ENCODE measurements at places on chromosomes 7 and 10. TPM values are rescaled to one million over a fixed set of nuclear protein-coding genes. Genes with fewer than 3 reads are reported as not detected.

DNA sequence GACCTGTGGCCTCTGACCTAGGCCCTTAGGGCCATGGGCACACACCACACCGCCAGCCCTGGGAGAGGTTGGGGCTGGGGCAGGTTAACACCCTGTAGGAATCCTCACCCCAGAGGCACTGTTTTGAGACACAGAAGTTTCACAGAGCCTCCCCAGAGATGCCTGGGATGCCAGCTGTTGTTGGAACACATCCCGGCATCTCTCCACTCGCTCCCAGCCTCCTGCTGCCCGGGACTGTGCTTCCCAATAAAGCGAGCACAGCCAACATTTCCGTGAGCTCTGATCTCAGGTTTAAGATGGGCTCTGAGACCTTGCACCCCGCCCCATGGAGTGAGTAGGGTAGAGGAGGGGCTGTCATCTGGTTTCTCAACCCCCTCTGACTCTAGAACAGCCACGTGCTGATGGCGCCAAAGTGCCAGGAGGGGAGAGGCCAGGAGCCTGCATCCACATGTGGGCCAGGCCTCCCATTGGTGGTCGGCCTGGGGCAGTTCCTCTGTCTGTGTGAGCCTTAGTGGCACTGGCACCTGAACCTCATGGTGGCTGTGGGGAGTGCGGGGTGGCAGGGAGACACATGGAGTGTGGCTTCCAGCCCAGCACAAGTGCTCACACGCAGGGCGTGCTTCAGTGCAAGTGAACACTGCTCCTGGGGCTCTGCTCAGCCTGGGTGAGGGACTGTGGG is 54.7 kb downstream of the RASGEF1A start:
- H3K4me3 ChIP-seq, result no peak overlapping the region
- H3K4me1 ChIP-seq, result no peaks in the 10 kb centered on the region
- no peak overlapping the region for H3K27ac ChIP-seq
- DNase-seq, result no peak
- no peaks in the 10 kb centered on the region for H3K27me3 ChIP-seq

DNA sequence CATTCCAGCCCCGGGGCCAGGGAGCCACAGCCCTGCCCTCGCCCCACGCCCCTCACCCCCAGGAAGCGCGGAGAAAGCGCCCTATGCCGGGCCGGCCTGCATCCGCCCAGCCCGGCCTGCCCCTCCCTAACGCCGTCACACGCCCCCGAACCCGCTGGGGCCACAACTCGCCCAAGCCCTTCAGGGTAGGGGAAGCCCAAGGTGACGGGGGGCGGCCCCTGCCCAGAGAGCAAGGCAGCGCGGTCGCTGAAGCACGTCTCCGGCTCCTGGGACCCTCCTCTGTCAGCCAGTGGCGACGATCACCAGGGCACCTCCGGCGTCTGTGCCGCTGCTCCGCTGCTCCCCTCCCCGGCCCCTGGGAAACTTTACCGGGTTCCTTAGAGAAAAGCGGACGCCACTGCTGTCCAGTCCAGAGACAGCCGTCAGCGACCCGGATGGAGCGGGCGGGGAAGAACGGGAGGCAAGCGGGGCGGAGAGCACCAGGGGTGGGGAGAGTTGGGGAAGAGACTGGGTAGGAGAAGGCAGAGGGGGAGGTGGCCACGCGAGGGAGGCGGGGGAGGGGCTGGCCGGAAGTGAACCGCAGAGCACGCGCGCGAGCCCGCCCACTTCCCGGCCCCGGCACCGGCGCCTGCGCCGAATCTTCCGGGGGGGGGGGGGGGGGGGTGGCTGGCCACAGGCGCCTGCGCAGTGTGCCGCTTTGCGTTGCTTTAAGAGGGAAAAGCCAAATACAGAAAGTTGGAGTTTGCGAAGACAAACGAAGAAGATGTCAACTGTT is at the start of gene HERC4:
Gene HERC4, minus strand, starts transcription at position 509 of the 775 bp plus-strand sequence. CDS start 2,175 bp downstream, outside the sequence.
- H3K36me3 ChIP-seq, result no peaks in the 10 kb centered on the region
- no peaks in the 10 kb centered on the region for H3K27me3 ChIP-seq
- peak; percentile 94 for DNase-seq
- H3K4me3 ChIP-seq, result peak within 1 kb of the TSS; percentile 92
- H3K27ac ChIP-seq, result peak within 1 kb of the TSS; percentile 98
- H3K4me1 ChIP-seq, result peaks cover 4% of the 10 kb centered on the region

- H3K36me3 ChIP-seq, result no peaks in the 10 kb centered on the region
- DNase-seq, result no peak
These were observed 80.2 kb downstream of the ADCY1 start for GRCh38 chr7:45654341-45654740.

DNA sequence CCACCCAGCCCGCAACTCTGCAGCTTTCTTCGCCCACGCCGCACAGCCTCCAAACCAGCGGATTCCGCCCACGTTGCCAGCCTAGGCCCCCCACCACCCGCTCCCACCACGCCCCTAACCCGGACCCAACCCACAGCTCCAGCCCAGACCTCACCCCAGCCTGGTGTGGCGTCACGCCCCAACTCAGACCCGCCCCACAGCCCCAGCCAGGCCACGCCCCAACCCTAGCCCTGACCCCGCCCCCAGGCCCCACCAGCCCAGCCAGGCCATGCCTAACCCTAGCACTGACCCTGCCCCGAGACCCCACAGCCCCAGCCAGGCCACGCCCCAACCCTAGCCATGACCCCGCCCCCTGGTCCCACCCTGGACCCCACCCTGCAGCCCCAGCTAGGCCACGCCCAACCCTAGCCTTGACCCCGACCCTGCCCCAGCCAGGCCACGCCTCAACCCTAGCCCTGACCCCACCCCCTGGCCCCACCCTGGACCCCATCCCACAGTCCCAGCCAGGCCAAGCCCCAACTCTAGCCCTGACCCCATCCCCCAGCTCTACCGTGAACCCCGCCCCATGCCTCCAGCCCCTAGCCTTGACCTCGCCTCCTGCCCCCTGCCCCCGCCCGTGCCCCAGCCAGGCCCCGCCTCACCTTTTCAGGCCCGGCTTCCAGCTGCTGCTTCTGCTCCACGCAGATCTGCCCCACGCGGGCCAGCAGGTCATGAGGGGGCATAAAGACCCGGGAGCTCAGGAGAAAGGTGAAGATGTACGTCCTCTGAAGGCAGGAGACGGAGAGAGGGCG is 64.0 kb downstream of the RASGEF1A start:
- H3K4me3 ChIP-seq, result peak overlapping the region; percentile 55
- H3K36me3 ChIP-seq, result no peaks in the 10 kb centered on the region
- H3K27me3 ChIP-seq, result no peaks in the 10 kb centered on the region
- no peaks in the 10 kb centered on the region for H3K4me1 ChIP-seq

DNA sequence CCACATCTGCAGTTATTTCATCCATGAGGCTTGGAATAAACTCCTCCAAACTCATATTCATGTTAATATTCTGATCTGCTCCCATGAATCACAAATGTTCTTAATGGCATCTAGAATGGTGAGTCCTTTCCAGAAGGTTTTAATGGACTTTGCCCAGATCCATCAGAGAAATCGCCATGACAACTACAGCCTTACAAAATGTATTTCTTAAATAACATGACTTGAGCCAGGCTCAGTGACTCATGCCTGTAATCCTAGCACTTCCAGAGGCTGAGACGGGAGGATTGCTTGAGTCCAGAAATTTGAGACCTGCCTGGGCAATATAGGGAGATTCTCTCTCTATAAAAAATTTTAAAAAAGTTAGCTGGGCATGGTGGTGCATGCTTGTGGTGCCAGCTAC is 102.1 kb upstream of the TMEM168 start:
- peak; percentile 75 for DNase-seq
- H3K27me3 ChIP-seq, result no peaks in the 10 kb centered on the region
- H3K4me3 ChIP-seq, result no peak overlapping the region

DNA sequence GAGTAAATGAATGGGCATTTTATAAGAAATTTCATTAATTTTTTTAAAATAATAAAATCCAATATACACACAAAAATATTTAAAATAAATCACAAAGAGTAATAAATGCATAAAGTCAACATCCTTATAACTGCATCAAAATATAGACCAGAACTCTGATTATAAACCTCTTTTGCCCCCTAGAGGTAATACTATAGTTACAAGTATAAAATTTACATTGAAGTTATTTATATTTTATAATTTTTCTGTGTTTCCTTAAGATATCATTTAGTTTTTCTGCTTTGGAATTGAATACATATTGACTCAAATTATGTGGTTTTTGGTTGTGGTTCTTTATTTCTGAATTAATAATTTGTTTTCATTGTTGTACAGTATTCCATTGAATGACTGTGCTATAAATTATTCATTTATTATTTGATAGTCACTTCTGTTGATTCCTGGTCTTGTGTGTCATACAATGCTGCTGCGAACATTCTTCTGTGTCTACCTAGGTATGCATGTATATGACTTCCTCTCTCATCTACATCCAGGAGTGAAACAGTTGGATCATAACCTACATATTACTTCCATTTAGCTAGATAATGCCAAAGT is 673.6 kb downstream of the IPMK start:
- no peak for DNase-seq
- no peak overlapping the region for H3K4me3 ChIP-seq
- no peaks in the 10 kb centered on the region for H3K27me3 ChIP-seq
- H3K36me3 ChIP-seq, result no peaks in the 10 kb centered on the region

SNX10 gene
- polyA plus RNA-seq, result 0.06 TPM

FGF8 gene
- polyA plus RNA-seq, result not detected

Data from fibroblast of lung (primary cell).